Cardiac muscle cell (in vitro differentiated cells and primary cell): ENCODE measurements at places on chromosomes 1 and 21.
A peak's percentile ranks its signal among the peaks of the same experiment; 100 is the strongest.

DNA sequence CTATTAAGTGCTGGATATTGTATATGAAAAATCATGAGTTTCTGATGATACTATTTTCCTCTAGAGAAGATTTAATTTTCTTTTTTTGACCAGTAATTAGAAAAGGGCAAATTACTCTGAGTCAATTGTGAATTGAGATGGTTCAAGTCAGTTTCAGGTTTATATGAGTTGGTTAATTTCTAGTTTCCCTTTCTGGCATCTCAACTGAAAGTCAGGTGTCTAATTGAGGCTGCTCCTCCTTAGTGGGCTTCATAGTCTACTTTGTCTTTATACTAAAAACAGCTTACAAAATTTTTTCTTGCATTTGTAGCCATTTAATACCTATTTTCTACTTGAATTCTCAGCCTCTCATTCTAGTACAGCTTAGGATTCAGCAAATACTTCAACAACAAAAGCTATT lies 387.3 kb downstream of the RPS6KC1 start:
- H3K4me3 ChIP-seq: no peak overlapping the region
- DNase-seq: no peak
- no peak overlapping the region for H3K27ac ChIP-seq
- H3K27me3 ChIP-seq: no peaks in the 10 kb centered on the region

GRCh38 chr1:163361123-163361934 lies 39.6 kb downstream of the NUF2 start:
- no peak overlapping the region for H3K4me3 ChIP-seq
- no peaks in the 10 kb centered on the region for H3K4me1 ChIP-seq
- no peaks in the 10 kb centered on the region for H3K36me3 ChIP-seq
- no peak overlapping the region for H3K27ac ChIP-seq
- peak; percentile 34 for DNase-seq

DNA sequence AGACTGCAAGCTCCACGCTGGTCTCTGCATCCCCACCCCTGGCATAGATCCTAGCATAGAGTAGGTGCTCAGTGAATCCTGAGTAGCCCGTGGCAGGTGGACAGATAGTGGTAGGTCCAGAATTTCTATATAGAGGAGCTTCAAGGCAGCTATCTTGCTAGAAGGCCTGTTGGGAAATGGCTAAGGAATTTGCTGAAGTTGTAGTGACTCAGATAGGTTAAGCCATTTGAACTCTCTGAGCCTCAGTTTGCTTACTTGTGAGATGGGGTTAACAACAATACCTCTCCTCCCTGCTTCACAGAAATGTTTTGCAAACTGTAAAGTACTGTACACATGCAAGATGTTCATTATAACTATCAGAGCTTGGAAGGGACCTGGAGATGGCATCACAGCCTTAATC lies 23.4 kb upstream of the EPHB2 start:
- H3K36me3 ChIP-seq: no peaks in the 10 kb centered on the region
- no peak for DNase-seq
- no peak overlapping the region for H3K27ac ChIP-seq
- H3K4me1 ChIP-seq: peaks cover 10% of the 10 kb centered on the region
- H3K4me3 ChIP-seq: no peak overlapping the region

DNA sequence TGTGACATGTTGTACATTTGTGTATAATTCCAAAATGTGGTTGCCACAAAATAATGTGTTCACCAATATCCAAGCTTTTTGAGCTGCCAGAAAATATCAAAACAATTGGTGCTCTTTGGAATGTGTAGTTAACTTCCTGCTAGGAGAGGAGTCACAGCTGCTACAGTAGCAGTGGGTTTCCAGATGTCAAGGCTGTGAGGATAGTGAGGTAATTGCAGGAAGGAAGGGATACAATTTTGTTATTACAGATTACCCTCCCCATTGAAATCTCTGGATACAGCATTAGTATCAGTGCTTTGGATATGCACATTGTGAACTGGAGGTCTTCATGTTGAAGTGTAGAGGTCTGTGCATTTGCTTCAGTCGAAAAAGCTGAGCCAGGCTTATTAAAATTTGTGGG lies 253.2 kb downstream of the PTPRC start:
- H3K4me3 ChIP-seq: no peak overlapping the region
- no peaks in the 10 kb centered on the region for H3K4me1 ChIP-seq
- no peaks in the 10 kb centered on the region for H3K27me3 ChIP-seq
- H3K27ac ChIP-seq: no peak overlapping the region
- no peak for DNase-seq
- H3K36me3 ChIP-seq: no peaks in the 10 kb centered on the region

- no peaks in the 10 kb centered on the region for H3K36me3 ChIP-seq
- H3K27ac ChIP-seq: peak within 1 kb of the TSS; percentile 83
- H3K4me1 ChIP-seq: peaks cover 47% of the 10 kb centered on the region
- peak; percentile 80 for DNase-seq
- peak within 1 kb of the TSS; percentile 100 for H3K4me3 ChIP-seq
Observed at GRCh38 chr1:160205242-160206035, at the start of gene PEA15. PEA15 (plus strand) TSS chr1:160205384; CDS start chr1:160211545, 6,161 bp downstream.
